Caco-2 (cell line): ENCODE measurements at places on chromosomes 6 and 20. TPM values are rescaled to one million over a fixed set of nuclear protein-coding genes. Genes with fewer than 3 reads are reported as not detected.

The CTNNBL1 gene
- total RNA-seq = 203 and 204 TPM in 2 replicates

The GABRR1 gene
- total RNA-seq = 0.12 and 0.43 TPM in 2 replicates

The PKIB gene
- 18.6 and 18.8 TPM in 2 replicates for total RNA-seq

The HLA-DQB1 gene
- total RNA-seq = not detected in 2 replicates

The OTOR gene
- total RNA-seq = not detected in 2 replicates

The BTN2A1 gene
- 13.9 and 15.0 TPM in 2 replicates for total RNA-seq

The CCM2L gene
- total RNA-seq = 0.16 and 0.32 TPM in 2 replicates

The CAGE1 gene
- 0.26 and 0.59 TPM in 2 replicates for total RNA-seq

The ITPA gene
- 68.4 and 73.8 TPM in 2 replicates for total RNA-seq

The EBF4 gene
- total RNA-seq = 5.7 and 7.5 TPM in 2 replicates

The MED20 gene
- total RNA-seq = 40.0 and 43.7 TPM in 2 replicates

The MAK gene
- total RNA-seq = 0.14 and 0.16 TPM in 2 replicates

DNA sequence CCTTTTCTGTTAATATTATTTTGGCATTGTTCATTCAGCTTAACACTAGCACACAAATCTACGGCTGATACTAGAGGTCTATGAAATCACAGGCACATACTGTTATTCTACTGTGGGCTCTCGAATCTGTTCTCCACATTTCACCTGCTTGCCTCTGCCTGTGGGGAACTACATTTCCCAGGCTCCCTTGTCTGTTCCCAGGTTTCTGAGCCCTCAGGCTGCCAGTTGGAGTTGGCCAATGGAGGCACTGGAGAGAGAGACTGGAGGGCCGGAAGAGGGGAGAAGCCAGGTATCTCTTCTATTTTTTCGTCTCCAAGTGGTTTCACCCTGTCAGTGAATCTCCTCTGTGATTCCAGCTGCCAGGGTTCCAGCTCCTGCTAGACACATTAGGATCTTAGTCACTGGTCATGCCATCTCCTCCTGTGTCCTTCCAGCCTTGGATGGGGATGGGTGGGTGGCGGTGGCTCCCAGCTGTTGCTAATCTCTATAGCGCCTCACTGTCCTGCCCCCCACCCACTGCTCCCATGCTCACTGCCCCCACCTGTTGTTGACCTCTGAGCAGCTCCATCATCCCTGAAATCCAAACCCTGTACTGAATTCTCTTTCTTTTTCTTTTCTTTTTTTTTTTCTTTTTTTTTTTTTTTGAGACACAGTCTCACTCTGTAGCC is 188.2 kb downstream of the LRFN2 start:
- DNase-seq = no peak

- no peak for DNase-seq
These were observed 150.2 kb downstream of the IMPG1 start for GRCh38 chr6:75922226-75922625.

DNA sequence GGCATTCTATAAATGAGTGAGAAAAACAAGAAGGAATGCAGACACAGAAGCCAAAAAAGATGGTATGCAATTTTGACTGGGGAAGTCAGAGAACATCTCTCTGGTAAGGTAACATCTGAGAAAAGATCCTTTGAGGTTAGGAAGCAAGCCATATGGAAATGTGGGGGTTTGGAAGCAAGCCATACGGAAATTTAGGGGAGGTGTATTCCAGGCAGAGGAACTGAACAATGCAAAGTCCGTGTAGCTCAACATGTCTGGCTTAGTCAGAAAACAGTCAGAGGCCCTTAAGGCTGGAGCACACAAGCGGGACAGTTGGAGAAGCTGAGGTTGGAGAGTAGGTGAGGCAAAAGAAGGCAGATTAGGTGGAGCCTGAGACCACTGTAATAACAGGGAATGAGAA is 35.3 kb downstream of the RALGAPA2 start:
- no peak for DNase-seq

- DNase-seq = no peak
These were observed 86.5 kb downstream of the BANF2 start for GRCh38 chr20:17786221-17786718.

- DNase-seq = peak; percentile 26
These were observed 187.6 kb upstream of the SULF2 start for GRCh38 chr20:47972916-47973309.

DNA sequence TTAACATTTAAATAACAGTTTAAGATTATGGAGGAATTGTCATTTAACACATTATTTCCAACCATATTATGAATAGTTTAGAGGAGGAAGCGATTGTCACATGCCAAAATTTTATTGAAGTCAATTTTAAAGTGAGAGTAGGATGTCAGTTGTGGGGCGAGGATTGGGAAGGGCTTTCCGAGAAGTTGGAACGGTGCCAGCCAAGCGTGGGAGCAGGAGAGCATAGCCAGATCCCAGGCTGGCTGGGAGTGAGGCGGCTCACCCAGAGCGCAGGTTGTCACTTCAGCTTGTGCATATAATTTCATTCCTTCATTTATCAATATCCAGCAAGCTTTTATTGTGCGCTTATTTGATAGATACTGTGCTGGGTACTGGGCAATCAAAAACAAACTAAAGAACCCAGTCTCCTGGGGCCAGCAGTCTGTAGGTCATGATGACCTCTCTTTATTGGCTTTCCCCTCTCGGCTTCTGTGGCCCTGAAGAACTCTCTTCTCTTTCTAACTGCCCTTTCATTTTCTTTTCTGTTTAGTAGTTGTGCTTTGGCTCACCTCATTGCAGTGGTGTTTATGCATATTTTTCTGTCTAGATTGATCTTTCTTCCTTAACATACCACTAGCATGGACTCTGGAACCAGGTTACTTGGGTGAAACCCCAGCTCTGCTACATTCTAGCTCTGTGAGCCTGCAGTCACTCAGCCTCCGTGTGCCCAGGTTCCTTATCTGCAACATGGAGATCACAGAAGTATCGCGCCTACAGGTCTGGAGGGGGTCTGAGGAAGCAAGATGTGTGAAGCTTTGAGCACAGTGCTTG is 6.4 kb downstream of the CEP43 start:
- no peak for DNase-seq

GRCh38 chr20:62714799-62715198 is 6.2 kb downstream of the NTSR1 start:
- no peak for DNase-seq

DNA sequence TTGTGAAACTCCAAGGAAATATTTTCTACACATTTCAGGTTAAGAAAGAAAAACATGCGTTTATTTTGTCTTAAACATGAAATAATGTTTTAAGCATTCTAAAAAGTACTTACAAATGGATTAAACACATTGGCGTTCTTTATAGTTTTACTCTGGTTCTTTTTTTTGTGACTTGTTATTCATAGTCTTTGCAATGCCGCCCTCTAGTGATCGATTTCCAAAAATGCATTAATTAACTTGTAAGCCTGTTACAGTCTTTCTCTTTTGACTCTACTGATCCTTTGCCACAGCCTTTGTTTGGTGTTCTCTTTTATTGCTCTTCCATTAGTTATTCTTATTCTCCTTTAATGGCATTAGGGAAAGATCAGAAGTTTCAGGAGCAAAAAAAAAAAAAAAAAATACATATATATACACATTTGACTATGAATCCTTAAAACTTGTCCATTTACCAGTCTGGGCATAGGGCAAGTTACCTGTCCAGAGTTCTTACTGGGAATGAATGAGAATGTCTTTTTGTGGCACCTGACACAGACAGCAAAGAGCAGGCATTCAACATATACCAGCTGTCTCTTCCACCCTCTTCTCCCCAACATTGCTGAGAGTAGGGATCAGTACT is 59.9 kb downstream of the MACROD2 start:
- peak; percentile 65 for DNase-seq

- DNase-seq = no peak
These were observed 20.9 kb upstream of the GATA5 start for GRCh38 chr20:62496568-62497218.

- DNase-seq = peak; percentile 86
These were observed 2.7 kb upstream of the EEF1A1 start for GRCh38 chr6:73523434-73524123.

DNA sequence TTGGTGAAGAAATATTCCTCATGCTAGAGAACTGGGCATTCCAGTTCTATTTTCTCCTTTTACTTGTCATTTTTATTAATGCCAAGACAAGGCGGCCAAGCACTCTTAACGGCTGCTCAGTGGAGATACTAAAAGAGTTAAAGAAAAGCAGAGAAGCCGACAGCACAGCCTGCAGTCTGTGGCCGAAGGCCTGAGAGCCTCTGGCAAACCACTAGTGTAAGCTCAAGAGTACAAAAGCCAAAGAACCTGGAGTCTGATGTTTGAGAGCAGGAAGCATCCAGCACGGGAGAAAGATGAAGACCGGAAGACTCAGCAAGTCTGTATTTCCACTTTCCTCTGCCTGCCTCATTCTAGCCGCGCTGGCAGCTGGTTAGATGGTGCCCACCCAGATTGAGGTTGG is 167.1 kb upstream of the FUT9 start:
- DNase-seq = no peak

DNA sequence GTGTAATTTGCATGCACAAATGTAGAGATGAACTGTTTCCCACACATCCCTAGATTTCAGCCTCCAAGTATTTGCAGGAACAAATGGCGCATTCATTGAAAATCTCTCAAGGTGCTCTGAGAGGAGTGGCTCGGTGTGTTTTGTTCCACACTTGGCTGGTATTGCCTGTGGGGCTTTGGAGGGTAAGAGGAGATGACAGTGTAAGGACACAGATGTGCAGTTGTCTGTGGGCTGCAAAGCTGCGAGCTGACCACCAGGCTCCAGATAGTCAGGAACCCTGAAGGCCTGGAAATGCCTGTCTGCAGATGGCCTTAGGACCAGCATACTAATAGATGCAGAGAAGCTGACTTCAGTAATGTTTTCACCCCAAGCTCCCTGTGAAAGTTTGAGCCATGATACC is 57.7 kb upstream of the PBOV1 start:
- peak; percentile 13 for DNase-seq

- DNase-seq = no peak
These were observed 130.0 kb upstream of the SGK1 start for GRCh38 chr6:134447883-134448387.

- DNase-seq = no peak
These were observed 88.6 kb upstream of the ARID1B start for GRCh38 chr6:156688620-156688971.
